Mononuclear cell (primary cell): ENCODE measurements at places on chromosomes 5 and 9. TPM values are rescaled to one million over a fixed set of nuclear protein-coding genes. Genes with fewer than 3 reads are reported as not detected.

PRR7 gene
- total RNA-seq, result 25.8 TPM

GDNF gene
- not detected for total RNA-seq

SHOC1 gene
- under 0.01 TPM for total RNA-seq

GRM6 gene
- total RNA-seq, result not detected

LCP2 gene
- 440 TPM for total RNA-seq

MZB1 gene
- 2.9 TPM for total RNA-seq

KIAA0825 gene
- total RNA-seq, result 2.5 TPM

IGIP gene
- total RNA-seq, result 2.3 TPM

GFI1B gene
- total RNA-seq, result 13.6 TPM
